ENCODE measurements at places on chromosomes 2 and 18.

DNA sequence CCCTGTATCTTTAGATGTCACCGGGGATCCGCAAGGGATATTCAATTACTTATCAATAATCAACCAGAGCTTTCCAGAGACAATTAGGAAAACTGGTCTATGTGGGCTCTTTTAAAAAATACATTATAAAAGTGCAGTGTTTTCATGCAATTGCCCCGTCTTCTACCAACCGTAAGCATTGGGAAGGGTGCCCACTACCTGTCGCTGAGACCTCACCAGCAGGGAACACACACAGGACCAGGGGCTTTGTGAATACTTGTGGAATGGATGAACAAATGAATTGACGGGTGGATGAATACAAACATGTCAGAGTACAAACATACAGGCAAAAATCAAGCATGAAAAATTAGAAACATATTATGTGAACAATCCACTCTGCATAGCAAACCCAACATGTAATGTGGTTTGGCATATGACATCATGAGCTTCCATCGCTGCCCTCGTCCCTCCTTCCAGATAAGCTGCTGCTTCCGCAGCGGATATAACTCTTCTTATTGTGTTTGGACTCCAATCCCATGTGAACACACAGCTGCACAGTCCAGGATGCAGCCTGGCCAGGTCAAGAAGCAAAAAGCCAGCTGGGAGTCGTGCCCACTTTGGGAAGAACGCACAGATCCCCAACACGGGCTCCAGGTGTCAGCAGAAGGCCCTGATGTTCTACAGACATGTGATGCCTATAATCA is 5.3 kb downstream of the FHL2 start:
- DNase-seq: no peak

DNA sequence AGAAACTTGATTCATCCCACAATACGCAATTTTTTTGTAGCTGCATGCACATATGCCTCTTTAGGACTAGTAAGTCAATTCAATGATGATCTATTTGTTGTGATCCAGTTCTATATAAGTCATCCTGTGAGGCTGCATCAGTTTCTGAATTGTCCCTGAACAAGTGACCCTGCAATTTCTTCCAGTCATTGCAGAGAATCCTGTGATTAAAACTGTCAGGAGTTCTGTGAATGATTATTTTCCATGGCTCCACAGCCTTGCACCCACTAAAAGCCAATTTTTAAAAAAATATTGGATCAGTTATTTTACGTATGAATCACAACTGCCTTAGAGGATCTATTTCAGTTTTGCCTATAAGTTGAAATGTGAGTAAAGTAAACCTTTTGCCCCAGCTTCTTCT is 1585.0 kb upstream of the ACVR2A start:
- no peak for DNase-seq

- no peak for DNase-seq
These were observed 37.8 kb upstream of the MALL start for GRCh38 chr2:110153416-110153815.

- no peak for DNase-seq
These were observed 380.0 kb downstream of the MEIS1 start for GRCh38 chr2:66814916-66815315.

DNA sequence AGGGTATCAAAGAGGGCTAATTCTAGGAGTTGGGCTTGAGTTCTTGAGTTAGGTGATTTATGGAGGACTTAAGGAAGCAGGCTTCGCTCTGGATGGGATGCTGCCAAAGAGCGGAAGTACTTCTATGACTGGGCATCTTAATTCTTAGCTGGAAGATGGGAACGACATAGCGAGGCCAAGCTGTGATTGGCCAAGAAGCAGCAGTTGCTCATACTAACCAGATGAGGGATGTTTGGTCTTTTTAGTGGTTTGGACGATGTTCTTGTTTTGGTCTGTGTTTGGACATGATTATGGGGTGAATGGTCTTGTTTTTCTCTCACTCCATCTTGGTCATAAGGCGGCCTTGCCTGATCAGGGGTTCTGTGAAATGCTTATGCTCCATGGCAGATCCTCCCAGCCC is 133.7 kb downstream of the MSH2 start:
- no peak for DNase-seq

GRCh38 chr2:9779596-9780264 is 63.5 kb upstream of the TAF1B start:
- no peak for DNase-seq

DNA sequence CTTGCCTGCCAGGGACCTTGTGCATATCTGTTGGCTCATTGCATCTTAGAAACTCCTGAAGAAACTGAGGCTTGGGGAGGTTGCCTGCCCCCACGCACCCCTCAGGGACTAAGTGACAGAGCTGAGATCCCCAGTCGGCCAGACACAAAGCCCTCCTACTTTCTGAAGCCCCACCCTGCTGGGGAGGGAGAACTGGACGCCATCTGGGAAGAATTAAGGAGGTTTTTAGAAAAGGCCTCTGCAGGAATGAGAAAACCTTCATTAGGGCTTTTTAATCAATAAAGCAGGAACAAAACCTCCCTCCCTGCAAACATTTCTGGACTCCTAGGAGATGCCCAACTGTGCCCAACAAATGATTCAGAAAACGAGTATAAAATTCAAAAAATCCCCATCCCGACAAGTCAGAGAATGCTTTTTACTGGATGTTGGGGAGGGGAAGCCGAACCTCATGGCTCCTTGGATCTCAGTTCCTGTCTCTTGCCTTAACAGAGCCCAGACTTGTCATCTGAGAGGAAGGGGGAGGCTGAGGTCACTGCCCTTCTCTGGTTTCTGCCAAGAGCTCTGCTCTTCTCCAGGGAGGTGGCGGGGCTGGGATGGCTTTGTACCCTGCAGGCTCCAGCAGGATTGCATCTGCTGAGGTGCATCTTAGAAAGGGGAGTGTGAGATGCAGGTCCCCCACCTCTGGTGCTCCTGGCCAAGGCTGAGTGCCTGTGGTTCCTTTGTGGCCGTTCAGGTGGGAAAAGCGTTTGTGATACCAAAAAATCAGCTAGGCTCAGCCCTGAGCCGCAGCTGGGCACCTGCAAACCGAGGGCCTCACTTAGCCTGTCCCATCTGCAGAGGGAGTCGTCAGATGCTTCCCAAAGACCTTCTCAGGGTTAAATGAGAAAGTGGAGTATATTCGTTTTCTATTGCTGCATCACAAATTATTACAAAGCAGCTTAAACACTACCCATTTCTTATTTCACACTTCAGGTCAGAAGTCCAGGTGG is 142.4 kb downstream of the ZFP36L2 start:
- no peak for DNase-seq

DNA sequence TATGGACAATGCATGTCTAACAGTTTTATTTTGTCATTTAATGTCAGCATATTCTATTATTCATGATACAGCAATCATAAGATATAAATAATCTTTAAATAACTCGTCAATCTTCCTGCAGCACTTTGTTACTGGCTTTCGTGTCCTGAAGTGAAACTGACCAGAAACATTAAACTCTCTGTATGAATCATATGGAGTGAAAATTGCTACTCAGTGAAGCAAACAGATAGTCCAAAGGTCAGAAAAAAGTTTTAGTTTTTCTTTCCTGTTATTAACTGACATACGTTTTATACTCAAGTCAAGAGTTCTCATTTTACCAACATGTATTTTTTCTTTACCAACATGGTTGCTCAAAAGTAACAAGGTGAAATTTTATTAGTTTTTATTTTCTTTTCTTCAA is 106.8 kb upstream of the GALNT5 start:
- no peak for DNase-seq

- DNase-seq: no peak
These were observed 51.5 kb downstream of the L3MBTL4 start for GRCh38 chr18:6363216-6363615.

DNA sequence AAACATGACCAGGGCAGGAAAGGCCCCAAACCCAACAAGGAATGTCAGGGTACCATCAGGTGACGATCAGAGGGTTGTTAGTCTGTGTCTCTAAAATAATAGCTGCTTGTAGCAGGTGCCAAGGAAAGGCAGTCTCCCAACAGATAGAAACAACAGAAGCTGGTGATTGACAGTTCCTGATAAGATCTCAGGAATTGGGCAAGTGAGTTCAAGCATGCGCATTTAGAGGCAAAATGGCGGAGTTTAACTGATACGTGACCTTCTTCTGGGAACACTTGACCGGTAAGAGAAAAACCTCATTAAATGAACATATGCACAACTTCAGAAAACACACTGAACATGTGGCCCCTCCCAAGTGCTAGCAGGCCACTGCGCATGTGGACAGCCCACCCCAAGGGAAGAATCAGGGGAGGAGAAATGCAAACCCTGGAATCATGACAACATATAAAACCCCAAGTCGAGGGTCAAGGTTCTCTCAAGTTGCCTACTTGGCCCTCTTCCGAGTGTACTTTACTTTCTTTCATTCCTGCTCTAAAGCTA is 664.9 kb downstream of the KCNJ3 start:
- DNase-seq: no peak

GRCh38 chr18:63971320-63972001 is 1.6 kb downstream of the SERPINB8 start:
- no peak for DNase-seq

- DNase-seq: no peak
These were observed 42.0 kb upstream of the MYL1 start for GRCh38 chr2:210356944-210357343.

GRCh38 chr2:99451280-99451679 is 38.5 kb downstream of the REV1 start:
- no peak for DNase-seq

DNA sequence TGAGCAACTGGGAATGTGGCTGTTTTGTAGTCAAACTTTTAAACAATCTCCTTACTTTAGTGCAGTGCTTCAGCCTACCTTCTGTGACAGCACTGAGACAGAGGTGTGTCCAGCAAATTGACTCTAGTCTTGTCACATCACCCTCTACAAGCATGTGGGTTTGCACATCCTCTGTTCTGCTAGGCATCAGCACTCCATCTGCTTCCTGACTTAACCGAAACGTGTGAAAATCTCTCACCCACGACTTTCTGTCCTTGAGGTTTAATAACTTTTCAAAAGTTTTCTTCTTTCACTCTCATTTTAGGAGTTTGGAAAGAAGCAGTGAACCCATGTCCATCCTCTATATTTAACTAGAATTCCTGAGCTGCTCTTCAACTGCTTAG is 42.6 kb downstream of the TTR start:
- no peak for DNase-seq

GRCh38 chr18:47756364-47757016 is 174.0 kb downstream of the SMAD2 start:
- peak; percentile 49 for DNase-seq

DNA sequence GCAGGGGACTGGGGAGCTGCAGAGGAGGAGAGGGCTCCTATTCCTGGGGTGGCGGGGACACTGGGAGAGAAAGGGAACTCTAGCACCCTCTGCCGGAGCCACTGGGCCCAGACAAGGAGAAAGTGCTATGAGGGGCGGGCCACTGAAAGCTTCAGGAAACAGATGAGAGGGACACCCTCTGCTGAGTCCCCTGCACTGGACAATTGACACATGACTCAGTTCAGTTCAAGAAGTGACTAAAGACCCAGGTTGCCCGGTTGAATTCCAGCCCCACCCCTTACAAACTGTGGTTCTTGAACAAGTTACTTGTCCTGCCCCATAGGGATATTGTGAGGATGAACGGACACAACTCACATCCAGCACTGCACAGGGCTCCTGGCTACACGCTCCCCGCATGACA is 5.0 kb downstream of the RUFY4 start:
- DNase-seq: peak; percentile 54

- no peak for DNase-seq
These were observed 157.3 kb upstream of the MMADHC start for GRCh38 chr2:149744865-149745264.

DNA sequence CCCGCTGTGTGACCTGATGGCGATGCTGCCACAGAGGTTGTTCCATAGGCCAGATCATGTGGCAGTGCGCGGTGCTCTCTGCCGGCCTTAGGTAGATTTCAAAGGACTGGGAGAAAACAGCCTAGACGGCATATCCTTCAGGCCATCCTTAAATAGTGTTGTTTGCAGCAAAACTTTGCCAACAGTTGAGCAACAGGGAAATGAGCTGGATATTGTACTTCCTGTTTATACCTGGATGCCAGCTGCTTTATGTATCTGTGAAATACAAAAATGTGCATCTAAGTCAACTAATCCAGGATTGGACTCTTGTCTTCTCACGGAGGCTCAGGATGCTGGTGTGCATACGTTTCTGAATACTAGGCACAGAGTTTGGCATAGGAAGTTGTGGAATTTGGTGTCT is 107.1 kb downstream of the EML6 start:
- DNase-seq: no peak

- DNase-seq: no peak
These were observed 176.3 kb upstream of the GLI2 start for GRCh38 chr2:120559401-120559800.

DNA sequence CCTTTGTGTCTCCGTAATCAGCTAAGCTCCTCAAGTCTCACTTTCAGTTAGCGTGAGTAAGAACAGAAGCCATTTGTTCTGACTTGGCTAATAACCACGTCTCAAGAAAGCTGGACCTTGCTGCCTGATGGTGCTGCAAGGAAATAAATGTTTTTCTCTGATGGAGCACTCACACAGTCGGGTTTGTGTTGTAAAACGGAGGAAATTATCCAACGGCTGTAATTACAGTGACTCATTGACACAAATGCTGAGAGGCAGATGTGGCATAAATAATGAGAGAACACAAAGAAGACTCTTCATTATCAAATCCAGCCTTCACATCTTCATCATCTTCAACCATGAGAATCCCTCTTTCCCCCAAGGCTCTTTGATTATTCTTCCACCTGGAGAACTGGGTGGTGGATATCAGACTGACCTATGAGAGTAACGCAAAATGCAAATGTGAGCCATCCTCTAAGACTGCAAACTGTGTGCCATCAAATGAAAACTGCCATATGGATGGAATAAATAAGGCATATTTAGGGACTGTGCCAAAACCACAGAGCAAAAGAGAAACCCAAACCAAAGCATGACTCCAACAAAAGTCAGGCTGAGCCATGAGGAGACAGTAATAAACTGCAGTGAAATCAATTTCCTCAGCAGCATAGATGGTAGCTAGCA is 252.6 kb downstream of the RND3 start:
- no peak for DNase-seq

DNA sequence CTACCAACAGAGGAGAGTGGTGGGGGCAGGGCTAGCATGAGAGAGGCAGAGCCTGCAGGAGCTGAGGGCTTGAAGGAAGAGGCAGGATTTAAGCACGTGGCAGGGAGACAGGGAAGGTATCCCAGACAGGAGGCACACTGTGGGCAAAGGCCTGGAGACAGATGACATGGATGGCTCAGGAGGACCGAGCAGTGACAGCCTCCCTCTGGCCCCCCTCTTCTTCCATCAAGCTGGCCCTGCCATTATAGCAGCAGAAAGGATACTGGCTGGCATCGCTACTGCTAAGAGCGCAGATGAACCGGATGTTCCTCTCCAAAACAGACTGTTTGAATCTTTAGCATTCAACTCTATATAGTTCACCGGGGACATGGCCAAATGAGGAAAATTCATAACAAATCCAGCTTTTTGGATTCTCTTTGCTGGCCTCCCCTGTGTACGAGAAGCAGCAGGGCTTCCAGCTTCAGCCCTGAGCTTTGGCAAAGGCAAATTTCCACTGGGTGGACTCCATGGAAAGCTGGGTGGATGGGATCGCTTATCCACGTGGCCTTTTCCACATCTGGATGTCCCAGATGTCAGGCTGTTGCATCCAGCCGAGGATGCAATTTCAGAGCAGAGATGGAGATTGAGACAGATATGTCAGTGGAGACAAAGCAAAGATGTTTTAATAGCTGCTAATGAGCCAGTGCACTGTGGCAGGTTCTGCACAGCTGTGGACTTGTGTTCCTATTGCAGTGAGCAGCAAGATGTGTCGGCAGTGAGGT is 36.2 kb downstream of the CAPN13 start:
- DNase-seq: no peak
